Kidney tubule cell (primary cell): ENCODE measurements at places on chromosomes 3 and 15.

DNA sequence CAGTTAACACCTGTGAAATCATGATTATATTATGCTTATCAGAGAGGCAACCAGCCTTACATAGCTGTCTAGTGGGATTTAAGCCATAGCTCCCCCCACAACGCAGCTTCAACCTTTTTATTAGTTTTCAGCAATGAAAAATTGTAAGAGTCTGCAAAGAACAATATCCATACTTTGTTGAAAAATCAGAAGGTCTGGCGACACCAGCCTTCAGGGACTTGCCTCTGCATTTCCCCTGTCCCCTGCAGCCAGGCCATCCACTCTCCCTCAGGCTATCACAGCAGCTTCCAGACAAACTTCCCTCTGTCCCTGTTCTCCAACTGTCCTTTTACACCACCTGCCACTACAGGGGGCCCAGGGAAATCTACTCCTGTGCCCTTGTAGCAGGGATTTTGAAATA, 59.9 kb downstream of the SSUH2 start:
- DNase-seq, result no peak

- DNase-seq, result peak; percentile 59
Observed at GRCh38 chr15:85168642-85169173, 187.1 kb downstream of the PDE8A start.

DNA sequence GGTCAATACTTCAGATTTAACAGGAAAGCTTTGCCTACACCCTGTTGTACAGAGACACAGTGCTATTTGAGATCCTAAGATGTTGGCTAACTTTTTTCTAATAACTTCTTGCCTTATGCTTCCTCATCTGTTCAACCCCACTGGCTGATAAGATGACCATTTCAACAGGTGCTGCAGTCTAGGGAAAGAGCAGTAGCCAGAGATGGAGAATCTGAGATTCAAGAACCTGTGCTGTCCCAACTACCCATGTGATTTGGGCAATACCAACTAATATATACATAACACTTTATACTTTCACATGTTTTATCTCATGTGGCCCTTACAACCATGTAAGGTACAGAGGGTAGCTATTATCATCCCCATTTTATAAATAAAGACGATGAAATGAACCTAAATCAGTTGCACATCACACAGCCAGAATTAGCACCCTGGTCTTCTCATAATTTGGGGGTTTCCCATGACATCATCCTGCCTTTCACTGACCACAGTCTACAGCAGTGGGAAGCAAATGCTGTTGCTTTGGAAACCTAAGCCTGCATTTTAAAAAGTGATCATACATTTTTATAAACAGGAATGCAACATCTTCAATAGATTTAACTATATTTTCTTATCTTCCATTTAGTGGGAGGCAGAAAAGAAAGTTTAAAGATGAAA, 9.7 kb downstream of the TTC23 start:
- DNase-seq, result peak; percentile 59

DNA sequence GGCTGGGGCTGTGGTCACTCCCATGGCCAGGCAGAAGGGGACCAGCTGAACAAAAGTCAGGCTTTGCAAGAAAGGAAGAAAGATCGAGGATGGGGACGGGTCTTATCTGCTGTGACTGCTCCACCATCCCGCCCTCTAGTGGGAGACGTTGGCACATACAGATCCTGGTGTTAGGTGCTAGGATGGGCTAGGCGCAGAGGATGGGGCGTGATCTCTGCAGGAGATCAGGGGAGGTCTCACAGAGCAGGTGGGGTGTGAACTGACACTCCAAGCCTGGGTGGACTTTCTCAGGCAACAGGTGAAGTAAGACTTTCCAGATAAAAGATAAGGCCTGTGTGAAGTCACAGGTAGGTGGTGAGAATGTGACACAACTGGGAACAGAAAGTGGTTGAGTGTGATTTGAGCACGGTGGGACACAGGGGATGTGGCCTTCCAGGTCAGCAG, 141.9 kb upstream of the SMAD3 start:
- peak; percentile 29 for DNase-seq

- DNase-seq, result no peak
Observed at GRCh38 chr3:106342386-106342785, 473.6 kb upstream of the CBLB start.

- no peak for DNase-seq
Observed at GRCh38 chr3:71903112-71903495, 118.2 kb upstream of the PROK2 start.

- no peak for DNase-seq
Observed at GRCh38 chr3:30011237-30011803, 595.1 kb upstream of the TGFBR2 start.

GRCh38 chr3:35486295-35486694, 153.0 kb upstream of the ARPP21 start:
- DNase-seq, result peak; percentile 2

DNA sequence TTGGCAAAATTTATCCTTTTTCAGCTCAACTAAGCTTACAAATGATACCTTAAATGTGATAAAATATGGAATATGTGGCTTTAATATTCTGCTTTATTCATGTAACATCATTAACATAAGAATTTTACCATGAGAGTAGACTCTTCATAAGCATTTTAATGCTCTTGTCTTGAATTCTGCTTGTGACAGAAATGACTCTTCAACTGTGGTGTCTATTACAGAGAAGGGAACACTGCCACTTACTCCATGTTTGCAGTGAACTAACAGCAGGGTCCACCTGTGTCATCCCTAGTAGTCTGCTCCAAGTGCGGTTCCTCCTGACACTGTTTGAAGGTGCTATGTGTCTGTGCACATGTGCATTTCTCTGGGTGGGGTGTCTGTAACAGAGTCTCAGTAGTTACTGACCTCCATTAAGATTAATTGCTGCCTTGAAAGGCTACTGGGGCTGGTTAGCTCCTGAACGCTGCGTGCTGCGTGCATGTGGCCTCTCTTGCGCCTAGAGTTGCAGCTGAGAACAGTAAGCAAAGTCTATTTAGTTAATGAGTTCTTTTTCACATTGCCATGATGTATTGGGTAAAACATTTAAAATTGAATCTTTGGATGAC, 8.3 kb downstream of the LSM3 start:
- no peak for DNase-seq

DNA sequence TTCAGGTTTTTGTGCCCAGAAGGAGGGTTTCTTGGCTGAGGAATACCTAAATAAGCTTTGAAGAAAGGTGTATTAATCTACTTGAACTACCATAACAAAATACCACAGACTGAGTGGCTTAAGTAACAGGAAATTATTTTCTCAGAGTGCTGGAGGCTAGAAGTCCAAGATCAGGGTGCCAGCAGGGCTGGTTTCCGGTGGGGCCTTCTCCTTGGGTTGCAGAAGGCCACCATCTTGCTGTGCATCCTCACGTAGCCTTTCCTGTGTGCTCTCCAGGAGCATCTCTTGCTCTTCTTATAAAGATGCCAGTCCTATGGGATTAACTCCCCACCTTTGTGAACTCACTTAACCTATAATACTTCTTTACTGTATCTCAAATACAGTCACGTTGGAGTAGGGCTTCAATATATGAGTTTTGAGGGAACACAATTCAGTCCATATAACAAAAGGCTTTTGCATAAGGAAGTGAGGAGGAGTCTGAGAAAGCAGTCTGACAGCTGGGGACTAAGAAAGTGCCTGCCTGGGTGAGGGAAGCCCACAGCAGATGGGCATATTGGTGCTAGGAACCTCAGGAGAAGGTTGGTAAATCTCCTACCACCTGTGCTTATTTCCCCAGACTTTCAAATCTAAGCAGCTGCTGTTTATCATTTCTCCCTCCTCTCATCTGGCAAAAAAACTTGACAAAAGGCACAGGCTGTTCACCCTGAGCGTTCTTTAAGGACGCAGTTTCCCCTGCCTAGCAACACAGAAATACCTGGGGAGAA, 89.6 kb upstream of the CBLB start:
- DNase-seq, result no peak

GRCh38 chr3:50524746-50525145, 21.3 kb upstream of the CACNA2D2 start:
- DNase-seq, result no peak

GRCh38 chr15:74869726-74870407, 3.3 kb downstream of the SCAMP2 start:
- no peak for DNase-seq

GRCh38 chr3:85781806-85782205, 823.0 kb downstream of the CADM2 start:
- DNase-seq, result no peak

GRCh38 chr3:53766706-53767105, 79.5 kb downstream of the CHDH start:
- no peak for DNase-seq

- no peak for DNase-seq
Observed at GRCh38 chr3:52771702-52772101, 962 bp upstream of the NEK4 start.

DNA sequence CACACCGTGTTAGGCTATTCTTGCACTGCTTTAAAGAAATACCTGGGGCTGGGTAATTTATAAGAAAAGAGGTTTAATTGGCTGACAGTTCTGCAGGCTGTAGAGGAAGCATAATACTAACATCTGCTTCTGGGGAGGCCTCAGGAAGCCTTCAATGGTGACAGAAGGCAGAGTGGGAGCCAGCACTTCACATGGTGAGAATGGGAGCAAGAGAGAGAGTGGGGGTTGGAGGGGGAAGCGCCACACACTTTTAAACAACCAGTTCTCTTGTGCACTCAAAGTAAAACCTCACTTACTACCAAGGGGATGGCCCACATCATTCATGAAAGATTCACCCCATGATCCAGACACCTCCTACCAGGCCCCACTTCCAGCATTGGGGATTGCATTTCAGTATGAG, 181.1 kb downstream of the APBA2 start:
- DNase-seq, result no peak

GRCh38 chr3:115341208-115341607, 194.1 kb upstream of the ZBTB20 start:
- DNase-seq, result peak; percentile 83

DNA sequence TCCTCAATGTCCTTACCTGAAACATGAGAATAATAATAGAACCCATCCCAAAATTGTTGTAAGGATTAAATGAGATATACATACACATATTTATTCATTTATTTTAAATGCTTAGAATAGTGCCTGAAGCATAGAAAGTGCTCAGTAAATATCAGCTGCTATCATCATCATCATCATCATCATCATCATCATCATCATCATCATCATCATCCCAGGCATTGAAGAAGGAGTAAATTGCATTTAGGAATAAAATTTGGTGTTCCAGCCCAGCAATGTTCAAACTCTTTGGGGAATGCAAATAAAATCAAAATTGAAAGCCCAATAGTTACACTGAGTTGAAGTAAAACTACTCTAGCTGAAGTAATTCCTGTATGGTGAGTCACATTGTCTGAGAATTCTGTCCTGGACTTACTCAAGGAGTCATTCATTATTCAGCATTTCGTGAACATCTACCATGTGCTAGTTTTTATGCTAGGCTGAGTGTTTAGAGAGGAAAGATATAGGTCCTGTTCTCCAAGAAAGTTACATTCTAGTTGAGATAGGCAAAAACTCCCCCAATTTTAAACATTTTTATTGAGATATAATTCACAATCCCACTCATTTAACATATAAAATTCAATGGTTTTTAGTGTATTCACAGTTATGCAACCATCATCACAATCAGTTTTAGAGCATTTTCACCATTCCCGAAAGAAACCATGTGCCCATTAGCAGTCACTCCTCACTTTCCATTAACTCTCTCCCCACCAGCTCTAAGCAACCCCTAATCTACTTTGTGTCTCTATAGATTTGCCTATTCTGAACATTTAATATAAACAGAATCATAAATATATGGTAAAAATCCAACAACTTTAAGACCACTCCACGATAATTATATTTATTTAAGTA, 107.2 kb downstream of the FRMD5 start:
- DNase-seq, result peak; percentile 82

DNA sequence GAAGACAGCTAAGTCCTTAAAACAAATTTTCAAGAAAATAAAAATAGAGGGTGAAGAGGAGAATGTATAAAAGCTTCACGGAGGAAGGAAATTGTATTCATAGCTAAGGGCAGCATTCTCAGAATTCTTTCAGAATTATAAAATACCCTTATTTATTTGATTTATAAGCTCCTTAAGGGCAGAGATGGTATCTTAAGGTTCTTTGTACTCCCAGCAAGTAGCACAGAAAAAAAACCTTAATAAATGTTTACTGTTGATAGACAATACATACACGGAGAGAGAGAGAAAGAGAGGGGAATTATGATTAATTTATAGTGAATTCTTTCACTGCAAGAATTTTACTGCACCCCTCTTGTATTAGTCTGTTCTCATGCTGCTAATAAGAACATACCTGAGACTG, 375.6 kb upstream of the CCDC54 start:
- DNase-seq, result no peak

DNA sequence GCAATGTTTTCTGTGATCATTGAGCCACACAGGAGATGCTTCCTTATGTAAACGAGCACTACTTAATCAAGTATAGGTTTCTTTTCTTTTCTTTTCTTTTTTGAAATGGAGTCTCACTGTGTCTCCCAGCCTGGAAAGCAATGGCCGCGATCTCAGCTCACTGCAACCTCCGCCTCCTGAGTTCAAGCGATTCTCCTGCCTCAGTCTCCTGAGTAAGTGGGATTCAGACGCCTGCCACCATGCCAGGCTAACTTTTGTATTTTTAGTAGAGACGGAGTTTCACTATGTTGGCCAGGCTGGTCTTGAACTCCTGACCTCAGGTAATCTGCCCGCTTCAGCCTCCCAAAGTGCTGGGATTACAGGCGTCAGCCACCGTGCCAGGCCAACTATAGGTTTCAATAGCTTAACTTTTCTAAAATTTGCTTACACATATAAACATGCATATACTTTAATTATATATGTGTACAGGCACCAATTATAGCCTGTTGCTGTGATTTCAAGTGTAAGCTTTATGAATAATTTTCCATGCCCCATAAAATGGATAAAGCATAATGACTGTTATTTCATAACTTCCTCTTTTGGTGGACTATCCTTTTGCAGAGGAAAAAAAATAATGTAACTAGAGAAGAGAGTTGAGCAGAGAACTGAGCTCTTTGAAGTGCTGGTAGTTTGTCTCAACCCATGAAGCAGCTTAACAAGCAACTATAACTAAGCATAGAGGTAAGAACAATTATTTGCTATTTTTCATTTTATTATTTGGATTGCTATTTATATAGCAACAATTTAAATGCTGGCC, 24.8 kb upstream of the MBNL1 start:
- DNase-seq, result no peak

GRCh38 chr3:54347060-54347459, 224.7 kb downstream of the CACNA2D3 start:
- no peak for DNase-seq

- peak; percentile 64 for DNase-seq
Observed at GRCh38 chr3:36434687-36435426, 54.6 kb downstream of the STAC start.

GRCh38 chr3:106030627-106030963, 161.8 kb upstream of the CBLB start:
- DNase-seq, result peak; percentile 11

GRCh38 chr3:57803647-57804081, 47.6 kb downstream of the SLMAP start:
- peak; percentile 98 for DNase-seq

GRCh38 chr3:83524901-83525300, 1433.9 kb upstream of the CADM2 start:
- DNase-seq, result no peak

- no peak for DNase-seq
Observed at GRCh38 chr3:131323014-131323413, 58.6 kb upstream of the NUDT16 start.
